ENCODE measurements at places on chromosomes 5 and 9. TPM values are rescaled to one million over a fixed set of nuclear protein-coding genes. Genes with fewer than 3 reads are reported as not detected.

Gene GARIN3
- not detected for polyA plus RNA-seq

Gene SPZ1
- not detected for polyA plus RNA-seq

GRCh38 chr5:108345541-108346171 lies 36.2 kb downstream of the FBXL17 start:
- peak; percentile 45 for DNase-seq

DNA sequence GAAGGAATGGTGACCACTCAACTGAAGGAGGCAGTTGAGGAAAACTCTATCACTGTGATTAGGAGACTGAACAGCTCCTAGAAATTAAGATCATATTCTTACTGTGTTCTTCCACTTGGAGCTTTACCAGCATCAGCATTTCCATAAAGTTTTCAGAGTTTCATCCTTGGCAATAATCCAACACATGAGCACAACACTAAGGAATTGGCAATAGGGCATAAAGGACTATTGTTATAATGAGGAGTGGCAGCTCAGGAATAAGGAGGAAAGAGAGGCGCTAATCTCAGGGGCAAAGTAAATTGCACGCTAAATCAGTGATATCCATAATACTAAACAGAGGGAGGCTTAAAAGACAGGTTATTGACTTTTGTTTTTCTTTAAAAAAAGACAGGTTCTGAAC lies 338.9 kb downstream of the EFNA5 start:
- no peak for DNase-seq

Data from renal cortex interstitium (tissue), 15 donors.